Cortex of kidney (tissue), 1 donor: ENCODE measurements at places on chromosomes 16 and 17.

- DNase-seq: no peak
These were observed 123.0 kb downstream of the CHD9NB start for GRCh38 chr16:52929478-52930400.

- no peak for DNase-seq
These were observed 4.2 kb downstream of the MFAP4 start for GRCh38 chr17:19382531-19383444.

GRCh38 chr16:86292171-86292775, 218.1 kb upstream of the FOXF1 start:
- no peak for DNase-seq

DNA sequence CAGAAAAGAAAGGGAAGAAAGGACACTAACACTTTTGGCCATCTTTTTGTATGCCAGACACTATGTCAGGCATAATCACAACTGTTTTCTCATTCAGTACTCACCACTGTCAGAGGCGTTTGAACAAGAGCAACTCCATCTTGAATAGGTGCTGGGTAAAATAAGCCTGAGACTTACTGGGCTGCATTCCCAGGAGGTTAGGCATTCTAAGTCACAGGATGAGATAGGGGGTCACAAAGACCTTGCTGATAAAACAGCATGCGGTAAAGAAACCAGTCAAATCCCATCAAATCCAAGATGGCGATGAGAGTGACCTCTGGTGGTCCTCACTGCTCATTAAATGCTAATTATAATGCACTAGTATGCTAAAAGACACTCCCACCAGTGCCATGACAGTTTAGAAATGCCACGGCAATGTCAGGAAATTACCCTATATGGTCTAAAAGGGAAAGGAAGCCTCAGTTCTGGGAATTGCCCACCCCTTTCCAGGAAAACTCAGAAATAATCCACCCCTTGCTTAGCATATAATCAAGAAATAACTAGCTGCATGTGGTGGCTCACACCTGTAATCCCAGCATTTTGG, 14.9 kb upstream of the LYRM9 start:
- DNase-seq: no peak

GRCh38 chr16:77899416-77899815, 111.1 kb downstream of the VAT1L start:
- DNase-seq: no peak

DNA sequence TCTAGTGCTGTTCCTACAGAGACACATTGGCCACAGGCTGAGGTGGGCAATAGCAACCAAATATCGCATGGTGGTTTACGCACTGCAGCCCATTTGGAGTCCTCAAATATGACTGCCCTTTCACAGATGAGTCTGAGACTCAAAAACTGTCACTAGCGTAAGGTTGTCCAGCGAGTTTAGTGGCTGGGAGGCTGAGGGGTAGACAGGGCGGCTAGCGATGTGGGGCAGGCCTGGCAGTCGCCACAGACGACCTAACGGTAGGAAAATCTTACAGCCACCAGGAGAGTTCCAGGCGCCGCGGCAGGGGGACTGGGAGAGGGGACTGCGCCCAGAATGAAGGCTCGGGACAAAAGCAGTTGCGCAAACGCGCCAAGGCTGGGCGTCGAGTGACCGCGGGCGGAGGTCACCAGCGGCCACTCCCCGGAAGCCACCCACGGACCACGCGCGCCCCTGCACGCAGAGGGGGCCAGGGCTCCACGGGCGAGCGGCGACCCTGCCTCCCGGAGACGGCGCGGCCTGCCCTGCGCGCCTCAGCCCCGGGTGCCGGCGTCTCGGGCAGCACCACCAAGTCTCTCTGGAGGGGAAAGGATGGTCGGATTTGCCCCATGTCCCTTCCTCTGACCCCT, 699 bp upstream of the MAP1LC3B start:
- no peak for DNase-seq

DNA sequence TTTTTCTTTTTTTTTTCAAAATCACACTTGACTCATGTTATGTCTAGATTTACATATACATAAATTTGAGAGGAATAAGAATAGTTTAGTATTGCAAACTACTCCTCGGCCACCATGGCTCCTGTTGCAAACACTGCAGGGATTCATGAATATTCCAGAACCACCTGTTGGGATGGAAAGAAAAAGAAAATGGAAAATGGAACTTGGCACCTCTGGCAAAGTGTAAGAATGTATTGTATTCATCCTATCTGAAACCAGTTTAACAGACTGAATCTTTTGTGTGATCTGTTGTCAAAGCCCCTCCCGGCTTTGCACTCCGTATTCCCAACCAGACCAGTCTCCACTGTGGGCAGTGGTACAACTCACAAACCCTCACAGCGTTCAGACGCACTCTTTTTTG, 124.4 kb downstream of the SPECC1 start:
- no peak for DNase-seq

- no peak for DNase-seq
These were observed 4.0 kb upstream of the GRIN2C start for GRCh38 chr17:74863420-74864296.
